ENCODE measurements at places on chromosomes 5 and 9.

DNA sequence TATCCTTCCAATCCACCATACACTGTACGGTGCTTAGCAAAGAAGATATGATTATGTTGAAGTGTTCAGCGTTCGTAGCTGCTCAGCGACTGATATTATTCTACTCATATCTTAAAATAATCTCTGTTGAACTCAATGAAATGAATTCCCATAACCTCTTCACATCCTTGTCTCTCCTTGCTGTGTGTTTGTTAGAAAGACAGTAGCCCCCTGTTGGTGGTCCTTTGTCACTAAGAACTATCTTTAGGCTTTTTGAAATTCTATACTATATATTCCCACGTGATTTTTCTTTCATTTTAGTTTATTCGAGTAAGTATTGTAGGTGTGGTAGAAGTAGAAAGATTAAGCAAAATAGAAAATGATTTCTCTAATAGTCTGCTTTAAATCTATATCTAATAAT is 762.8 kb upstream of the WWC1 start:
- no peak for DNase-seq

DNA sequence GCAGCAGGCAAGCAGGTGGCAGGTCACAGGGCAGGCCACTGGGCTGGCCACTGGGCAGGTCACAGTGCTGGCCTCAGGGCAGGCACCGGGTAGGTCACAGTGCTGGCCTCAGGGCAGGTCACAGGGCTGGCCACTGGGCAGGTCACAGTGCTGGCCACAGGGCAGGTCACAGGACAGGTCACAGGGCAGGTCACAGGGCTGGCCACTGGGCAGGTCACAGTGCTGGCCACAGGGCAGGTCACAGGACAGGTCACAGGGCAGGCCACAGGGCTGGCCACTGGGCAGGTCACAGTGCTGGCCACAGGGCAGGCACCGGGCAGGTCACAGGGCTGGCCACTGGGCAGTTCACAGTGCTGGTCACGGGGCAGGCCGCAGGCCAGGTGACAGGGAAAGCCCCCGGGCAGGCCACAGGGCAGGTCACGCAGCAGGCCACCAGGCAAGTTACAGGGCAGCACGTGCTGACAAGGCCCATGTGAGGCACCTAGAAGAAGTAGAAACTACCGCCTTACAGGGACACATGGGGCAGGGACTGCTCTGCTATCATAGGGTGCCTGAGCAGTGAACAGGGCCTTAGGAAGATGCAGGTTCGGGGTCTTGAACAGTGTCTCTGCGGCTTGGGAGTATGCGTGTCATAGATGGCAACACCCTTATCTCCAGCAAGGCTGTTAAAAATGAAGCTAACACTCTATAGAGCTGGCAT is 18.6 kb upstream of the MED10 start:
- no peak for DNase-seq

DNA sequence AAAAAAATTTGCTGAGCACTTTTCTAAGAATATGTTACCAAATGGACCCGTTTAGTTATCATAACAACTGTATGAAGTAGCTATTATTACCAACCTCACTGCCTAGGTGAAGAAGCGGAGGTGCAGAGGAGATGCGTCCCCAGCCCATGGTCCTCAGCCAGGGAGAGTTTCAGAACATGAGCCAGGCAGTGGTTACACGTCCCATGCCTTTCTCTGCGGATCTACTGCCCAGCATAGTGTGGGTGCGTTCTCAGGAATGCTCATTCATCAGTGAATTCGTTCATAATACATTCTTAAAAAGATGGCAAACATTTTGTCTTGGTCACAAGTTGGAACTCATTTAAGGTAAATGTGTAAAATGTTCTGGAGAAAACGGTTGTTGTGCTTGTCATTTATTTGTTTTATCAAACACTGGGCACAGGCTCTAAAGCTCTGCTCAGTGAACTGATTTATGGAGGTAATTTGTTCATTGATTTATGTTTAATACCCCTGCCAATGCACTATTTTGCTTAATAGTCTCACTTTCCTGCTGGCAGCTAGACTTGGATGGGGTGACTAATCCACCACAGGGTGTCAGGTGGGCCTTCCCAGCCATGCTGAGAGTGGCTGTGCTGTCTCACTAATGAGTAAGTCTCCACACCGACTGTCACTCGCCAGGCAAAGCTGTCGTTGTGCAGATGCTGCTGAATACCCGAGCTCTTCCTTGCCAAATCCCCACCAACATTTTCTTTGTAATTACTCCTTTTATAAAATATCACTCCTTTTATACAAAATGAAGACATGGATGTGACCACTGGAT is 248.8 kb downstream of the TENT4A start:
- peak; percentile 26 for DNase-seq

- DNase-seq, result no peak
Observed at GRCh38 chr5:104914536-104915070, 1352.0 kb upstream of the NUDT12 start.

- peak; percentile 0 for DNase-seq
Observed at GRCh38 chr5:94021246-94021645, 279.8 kb upstream of the POU5F2 start.

DNA sequence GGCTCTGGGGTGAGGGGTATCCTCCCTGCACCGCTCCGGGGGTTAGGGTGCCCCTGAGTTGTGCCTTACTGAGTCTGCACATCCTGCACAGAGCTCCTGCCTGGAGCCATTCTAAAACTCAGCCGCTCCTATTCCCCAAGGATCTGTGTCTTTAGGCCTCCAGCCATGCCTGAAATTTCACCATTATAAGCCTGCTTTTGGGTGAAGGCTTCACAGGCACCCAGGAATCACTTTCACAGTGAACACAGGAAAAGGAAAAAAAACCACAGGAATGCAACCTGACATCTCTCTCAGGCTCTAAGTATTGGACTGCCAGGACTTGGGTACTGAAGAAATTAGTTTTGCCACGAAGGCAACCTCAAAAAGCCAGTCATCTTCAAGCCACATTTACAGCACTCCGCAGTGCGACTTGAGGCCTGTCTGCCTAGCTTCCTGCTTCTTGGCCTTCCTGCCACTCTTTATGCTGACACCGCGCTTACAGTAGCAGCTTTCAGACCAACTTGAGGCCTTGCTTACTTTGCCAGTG is 30.9 kb downstream of the GALNT10 start:
- no peak for DNase-seq

DNA sequence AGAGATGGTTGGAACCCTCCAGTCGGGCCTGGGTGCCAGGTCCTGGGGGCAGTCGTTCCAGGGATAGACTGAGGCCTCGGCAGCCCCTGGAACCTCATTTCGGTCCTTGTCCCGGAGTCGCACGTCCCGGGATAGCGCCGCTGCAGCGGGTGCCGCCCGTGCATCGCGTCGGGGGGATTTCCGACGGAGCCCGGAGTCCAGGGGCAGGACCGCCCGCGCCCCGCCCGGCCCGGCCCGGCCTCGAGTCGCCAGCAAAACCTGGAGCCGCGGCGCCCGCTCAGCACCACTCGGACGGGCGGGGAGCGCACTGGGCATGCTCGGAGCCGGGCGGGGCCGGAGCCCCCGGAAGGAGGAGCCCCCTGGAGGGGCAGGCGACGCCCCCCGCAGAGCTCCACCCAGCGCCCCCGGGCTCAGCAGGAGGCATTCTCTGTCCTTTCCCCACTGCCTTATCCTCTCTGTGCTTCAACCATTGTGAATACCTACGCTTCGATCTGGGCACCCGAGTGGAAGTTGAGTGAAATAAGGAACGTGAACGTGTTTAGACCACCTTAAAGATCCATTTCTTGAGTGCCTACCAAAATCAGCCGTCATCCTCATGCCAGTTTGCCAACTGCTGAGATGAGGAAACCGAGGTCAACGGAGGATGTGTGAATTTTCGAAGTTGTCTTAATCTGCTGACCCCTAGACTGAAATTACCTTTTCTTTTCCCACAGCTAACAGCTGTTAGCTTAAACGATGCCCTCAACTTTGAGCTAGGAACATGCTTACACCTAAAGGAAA is 1.7 kb upstream of the PTPN3 start:
- peak; percentile 41 for DNase-seq

- DNase-seq, result no peak
Observed at GRCh38 chr5:143229896-143230675, 173.4 kb downstream of the NR3C1 start.

DNA sequence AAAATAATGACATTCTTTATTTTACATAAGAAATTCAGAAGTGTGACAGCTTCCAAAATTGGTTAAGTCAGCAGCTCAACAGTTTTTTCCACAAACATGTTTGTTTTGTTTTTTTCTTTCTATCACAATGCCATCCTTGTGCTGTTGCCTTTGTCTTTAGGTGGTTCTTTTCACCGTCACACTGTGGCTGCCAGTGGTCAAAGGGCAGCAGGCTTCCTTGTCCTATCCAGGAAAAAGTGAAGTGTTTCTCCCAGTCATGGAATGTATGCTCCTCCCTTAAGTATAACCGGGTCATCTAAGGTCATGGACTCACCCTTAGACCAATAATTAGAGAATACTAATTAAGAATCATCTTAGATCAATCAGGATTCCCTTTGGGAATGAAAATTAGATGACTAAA is 87.4 kb downstream of the SREK1 start:
- DNase-seq, result no peak

DNA sequence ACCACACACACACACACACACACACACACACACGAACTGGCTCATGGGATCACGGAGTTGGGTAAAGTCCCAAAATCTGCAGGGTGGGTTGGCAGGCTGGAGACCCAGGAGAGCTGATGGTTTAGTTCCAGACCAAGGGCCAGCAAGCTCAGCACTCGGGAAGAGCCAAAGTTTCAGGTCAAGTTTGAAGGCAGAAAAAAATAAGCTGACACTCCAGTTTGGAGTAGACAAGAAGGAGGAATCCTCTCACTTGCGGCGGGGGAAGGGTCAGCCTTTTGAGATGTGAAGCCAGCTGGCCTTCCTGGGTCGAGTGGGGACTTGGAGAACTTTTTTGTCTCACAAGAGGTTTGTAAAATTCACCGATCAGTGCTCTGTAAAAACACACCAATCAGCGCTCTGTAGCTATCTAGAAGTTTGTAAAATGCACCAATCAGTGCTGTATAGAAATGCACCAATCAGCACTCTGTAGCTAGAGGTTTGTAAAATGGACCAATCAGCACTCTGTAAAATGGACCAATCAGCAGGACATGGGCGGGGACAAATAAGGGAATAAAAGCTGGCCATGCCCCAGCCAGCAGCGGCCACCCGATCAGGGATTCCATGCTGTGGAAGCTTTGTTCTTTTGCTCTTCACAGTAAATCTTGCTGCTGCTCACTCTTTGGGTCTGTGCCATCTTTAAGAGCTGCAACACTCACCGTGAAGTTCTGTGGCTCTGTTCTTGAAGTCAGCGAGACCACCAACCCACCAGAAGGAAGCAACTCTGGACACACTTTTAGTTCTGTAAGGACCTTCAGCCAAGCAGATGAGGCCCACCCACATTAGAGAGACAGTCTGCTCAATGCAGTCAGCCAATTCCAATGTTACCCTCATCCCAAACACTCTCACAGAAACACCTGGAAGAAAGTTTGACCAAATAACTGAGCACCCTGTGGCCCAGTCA is 37.8 kb upstream of the UNC5A start:
- no peak for DNase-seq

GRCh38 chr9:33416996-33417395 is 14.6 kb upstream of the AQP7 start:
- DNase-seq, result no peak

DNA sequence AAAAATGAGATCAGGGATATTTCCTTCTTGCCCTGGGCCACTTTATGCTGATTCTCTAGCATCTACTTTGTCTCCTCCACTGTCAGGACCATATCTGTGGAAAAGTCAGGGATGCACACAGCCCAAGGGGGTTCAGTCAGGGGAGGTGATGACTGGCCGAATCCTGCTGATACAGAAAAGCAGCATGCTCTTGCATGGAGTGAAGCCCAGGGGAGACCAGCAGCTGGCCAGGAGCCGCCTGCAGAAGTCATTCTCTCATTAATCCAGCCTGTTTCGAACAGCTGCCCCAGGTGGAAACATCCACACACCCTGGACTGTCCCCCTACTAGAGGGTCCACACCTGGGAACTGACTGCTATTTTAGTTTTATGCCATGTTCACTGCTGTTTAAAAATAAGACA is 177.1 kb downstream of the ATP10B start:
- DNase-seq, result no peak

GRCh38 chr5:100790170-100790665 is 112.9 kb downstream of the ST8SIA4 start:
- no peak for DNase-seq

DNA sequence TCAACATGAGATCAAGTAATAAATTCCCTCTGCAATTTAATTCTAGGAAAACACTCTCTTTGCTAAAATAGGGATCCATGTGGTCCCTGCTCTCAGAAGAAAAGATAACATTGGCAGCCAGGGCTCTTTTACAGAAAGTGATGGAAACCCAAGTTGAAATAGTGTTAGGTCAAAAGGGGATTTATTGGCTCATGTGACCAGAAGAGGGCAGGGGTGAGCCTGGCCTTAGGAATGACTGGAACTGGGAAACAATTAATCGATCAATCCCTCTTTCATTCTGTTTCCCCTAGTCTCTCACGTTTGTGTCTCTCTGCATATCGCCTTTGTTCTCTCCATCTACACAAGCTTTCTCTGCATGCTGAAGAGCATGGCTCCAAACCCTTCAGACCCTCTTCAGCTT is 58.3 kb upstream of the ALDH1B1 start:
- DNase-seq, result no peak

GRCh38 chr5:147809830-147810666 is 21.4 kb downstream of the SPINK1 start:
- DNase-seq, result no peak

- DNase-seq, result no peak
Observed at GRCh38 chr9:77659926-77660325, 11.8 kb upstream of the GNA14 start.

- DNase-seq, result no peak
Observed at GRCh38 chr5:69512740-69513260, 20.2 kb downstream of the OCLN start.

GRCh38 chr9:83034587-83034986 is 28.4 kb downstream of the RASEF start:
- no peak for DNase-seq

DNA sequence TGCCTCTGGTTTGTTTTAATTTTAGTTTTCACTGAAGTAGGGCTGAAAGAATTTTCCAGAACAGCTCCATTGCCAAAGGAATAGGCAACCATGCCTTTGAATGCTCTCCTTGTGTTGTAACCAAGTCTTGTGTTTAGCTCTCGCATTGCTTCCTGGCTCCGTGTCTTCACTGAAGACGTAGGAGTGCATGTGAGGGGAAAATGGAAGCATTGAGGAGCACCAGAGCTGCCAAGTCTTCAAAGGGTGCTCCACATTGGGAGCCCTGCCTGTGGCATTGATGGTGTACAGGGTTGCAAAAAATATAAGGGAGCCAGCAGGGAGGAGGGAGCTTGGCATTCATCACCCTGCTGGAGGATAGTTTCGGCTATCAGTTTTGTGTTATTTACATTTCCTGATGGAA is 86.6 kb downstream of the NTRK2 start:
- no peak for DNase-seq

DNA sequence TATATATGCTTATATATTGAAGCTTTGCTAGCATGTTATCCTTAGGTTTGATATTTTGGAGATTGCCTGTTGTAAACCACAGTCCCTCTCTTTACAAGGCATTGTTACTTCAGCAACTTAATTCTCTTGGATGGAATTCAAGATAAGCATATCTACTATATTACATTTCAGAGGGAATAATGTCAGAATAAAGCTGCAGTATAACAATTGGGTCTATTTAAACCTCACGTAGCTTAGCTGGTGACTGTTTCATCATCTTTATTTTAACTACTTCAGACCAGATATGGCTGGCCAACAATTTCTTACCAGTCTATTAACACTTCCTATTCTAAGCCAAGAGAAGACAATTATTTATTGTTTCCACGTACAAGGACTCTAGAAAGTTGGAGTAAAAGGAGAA is 27.1 kb downstream of the ZCCHC10 start:
- no peak for DNase-seq

All from NCI-H1105 treated with DMSO at 0.1 percent for 48 hours (cell line).